Renal cortex interstitium (tissue), 15 donors: ENCODE measurements at places on chromosomes 3 and 15.
A peak's percentile ranks its signal among the peaks of the same experiment; 100 is the strongest.

GRCh38 chr3:157311633-157312375, 124.8 kb upstream of the PTX3 start:
- no peak for DNase-seq

- DNase-seq, result no peak
Observed at GRCh38 chr3:102182162-102182561, 252.7 kb upstream of the ZPLD1 start.

GRCh38 chr3:180180795-180181194, 144.1 kb upstream of the PEX5L start:
- DNase-seq, result no peak

GRCh38 chr3:150626148-150626930, 23.2 kb downstream of the SELENOT start:
- no peak for DNase-seq

DNA sequence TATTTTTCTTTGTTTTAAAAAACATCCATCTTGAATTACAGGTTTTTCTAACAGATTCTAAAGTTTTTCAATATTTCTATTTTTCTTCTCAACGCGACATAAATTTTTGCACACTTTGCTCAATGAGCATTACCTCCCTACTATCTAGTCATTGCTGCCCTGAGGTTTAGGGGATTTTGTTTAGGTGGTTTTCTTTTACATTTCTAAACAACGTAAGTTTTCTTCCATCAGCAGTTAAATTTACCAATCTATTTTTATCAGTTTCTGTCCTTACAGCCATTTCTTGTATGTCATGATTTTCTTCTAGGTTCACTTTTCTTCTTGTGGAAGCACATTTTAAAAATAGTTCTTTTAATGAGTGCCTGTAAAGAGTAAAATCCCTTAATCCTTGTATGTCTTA, 49.2 kb upstream of the CCR2 start:
- no peak for DNase-seq

DNA sequence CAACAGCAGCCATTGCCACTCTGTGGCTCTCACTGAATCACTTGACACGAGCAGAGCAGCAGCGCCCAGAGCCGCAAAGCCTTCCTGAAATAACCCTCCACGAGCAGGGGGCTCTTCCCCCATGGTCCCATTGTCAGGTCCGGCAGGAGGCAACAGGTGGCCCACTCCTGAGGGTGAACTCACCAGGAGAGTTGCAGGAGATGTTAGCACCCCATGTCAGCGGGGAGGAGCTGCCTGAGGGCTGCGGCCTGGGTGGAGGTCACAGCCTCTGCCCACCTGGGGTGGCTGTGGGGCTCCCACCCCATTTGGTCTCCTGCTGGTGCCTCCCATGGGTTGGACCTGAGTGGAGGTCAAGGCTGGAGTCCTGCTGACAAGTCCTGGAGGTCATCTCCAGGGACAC, 12.3 kb upstream of the C3orf22 start:
- no peak for DNase-seq

- DNase-seq, result peak; percentile 56
Observed at GRCh38 chr3:172104471-172105072, 65.2 kb downstream of the FNDC3B start.

- no peak for DNase-seq
Observed at GRCh38 chr3:189369636-189370035, 197.9 kb downstream of the TPRG1 start.

GRCh38 chr3:61813636-61814035, 252.3 kb downstream of the PTPRG start:
- no peak for DNase-seq
